ENCODE measurements at places on chromosomes 2 and 18.
A peak's percentile ranks its signal among the peaks of the same experiment; 100 is the strongest.

GRCh38 chr2:10740226-10740625 lies 18.8 kb downstream of the ATP6V1C2 start:
- DNase-seq = no peak

- no peak for DNase-seq
Observed at GRCh38 chr2:75324141-75324540, 124.8 kb upstream of the TACR1 start.

GRCh38 chr2:236912326-236913120 lies 173.2 kb upstream of the COPS8 start:
- no peak for DNase-seq

- DNase-seq = peak; percentile 75
Observed at GRCh38 chr2:36379710-36380448, 24.3 kb downstream of the CRIM1 start.

DNA sequence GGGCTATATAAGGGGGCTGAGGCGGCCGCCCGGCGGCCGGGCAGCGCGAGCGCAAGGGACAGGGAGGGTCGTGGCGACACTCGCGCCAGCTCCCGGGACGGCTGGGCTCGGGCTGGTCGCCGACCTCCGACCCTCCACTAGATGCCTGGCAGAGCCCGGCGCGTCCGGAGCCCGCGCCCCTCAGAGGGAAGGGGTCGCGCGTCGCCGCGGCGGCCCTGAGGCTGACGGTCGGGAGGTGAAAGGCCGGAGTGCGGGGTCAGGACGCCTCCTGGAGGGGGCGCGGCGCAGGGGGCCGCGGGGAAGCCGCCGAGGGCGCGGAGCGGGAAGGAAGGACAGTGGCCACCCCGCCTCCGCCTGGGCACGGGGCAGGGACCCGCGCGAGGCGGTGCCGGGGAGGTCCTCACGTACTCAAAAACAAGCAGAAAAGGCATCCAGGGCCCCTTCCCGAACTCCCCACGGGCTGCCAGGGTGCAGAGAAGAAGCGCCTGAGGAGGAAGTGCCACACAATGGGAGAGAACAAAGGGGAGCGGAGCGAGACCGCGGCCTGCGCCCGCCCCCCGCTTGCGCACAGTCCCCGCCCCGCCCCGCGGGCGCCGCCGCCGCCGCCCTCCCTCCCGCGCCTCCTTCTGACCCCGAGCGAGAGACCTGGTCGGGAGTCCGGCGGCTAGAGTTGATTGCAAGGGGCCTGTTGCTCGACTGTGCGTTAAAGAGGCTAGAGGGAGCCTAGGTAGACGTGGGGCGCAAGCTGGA lies 776 bp upstream of the KLF7 start:
- DNase-seq = peak; percentile 73

DNA sequence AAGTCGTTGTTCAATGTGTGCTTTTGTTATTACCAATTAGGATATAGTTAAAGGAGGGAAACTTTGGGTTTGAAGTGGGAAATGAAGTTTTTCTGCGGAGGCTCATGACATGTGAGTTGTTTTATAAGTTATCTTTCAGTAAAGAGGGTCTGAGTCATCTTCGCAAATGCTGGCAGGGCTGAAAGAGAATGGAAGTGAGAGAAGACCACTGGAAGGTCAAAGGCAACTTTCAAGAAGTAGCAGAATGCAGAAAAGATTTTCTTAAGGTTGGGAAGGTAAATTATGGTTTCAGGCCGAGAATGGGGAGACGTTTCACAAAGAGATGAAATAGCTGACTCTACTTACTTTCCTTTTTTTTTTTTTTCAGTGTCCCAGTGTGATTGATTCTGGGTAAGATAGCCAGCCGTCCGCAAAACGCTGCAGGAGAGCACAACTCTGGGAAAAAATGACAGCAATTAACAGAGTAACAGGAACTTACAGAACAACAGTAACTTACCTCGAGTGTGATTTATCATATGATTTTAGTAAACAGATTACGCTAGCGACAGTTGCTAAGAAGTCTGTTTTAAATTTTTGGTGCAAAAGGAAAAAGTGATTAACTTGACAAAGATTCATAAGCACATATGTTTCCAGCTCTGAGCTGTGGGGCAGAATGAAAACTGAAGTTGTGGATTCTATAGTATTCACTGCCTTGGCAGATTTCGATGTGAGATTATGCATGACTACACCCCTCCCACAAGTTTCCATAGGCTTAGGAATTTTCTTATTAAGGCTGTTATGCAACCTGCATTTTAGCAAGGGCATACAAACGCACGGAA lies 46.8 kb upstream of the ACTR3 start:
- peak; percentile 56 for DNase-seq

GRCh38 chr2:100765481-100765880 lies 54.5 kb upstream of the NPAS2 start:
- DNase-seq = no peak

- no peak for DNase-seq
Observed at GRCh38 chr2:69073928-69074570, 61.1 kb downstream of the ANTXR1 start.

DNA sequence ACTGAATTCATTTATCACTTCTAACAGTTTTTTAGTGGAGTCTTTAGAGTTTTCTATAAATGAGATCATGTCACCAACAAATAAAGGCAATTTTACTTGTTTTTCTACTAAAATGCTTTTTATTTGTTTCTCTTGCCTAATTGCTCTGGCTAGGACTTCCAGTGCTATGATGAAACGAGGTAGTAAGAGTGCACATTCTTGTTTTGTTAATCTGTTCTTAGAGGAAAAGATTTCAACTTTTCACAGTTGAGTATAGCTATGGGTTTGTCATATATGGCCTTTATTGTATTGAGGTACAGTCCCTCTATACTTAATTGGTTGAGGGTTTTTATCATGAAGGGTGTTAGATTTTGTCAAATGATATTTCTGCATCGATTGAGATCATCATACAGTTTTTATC lies 5.6 kb downstream of the IL18RAP start:
- DNase-seq = no peak

DNA sequence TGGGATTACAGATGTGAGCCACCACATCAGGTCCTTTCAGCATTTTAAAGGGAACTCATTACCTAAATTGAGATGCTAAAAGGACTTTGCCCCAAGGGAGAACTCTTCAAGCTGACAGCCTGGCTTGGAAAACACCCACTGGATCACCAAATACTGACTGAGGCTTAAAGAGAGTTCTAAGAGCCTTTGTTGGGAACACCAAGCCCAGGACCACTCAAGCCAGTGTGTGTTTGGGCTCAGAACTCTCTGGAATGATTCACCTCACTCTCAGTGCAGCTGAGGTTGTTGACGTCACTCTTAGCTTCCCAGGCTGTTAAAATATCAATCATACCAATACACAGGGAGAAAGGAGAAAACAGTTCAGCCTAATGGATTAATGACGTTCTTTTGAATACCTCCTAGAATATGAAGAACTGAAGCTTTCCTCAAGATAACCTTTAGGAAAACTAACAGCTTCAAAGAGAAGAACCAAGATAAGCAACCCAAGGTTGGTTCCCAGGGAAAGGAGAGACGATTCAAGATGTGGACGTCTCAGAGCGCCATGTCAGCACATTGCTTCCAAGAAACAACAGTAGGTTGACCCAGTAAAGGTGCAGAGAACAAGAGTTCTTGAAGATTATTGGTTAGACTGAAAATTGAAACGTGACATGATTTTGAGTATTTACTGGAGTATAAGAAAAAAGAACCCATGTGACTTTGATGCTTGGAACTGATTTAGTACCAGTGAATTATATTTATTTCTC lies 48.0 kb upstream of the MGAT4A start:
- DNase-seq = no peak

- DNase-seq = no peak
Observed at GRCh38 chr2:218162814-218163213, 3.9 kb downstream of the CXCR1 start.

DNA sequence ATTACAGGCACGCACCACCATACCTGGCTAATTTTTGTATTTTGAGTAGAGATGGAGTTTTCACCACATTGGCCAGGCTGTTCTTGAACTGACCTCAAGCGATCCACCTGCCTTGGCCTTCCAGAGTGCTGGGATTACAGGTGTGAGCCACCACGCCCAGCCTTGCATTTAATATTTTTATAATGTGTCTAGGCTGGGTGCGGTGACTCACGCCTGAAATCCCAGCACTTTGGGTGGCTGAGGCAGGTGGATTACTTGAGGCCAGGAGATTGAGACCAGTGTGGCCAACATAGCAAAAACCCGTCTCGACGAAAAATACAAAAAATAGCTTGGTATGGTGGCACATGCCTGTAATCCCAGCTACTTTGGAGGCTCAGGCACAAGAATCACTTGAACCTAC lies 3.2 kb downstream of the RPL37A start:
- no peak for DNase-seq

All from fibroblast of skin of left biceps (primary cell).